ENCODE measurements at places on chromosomes 1 and 21.

DNA sequence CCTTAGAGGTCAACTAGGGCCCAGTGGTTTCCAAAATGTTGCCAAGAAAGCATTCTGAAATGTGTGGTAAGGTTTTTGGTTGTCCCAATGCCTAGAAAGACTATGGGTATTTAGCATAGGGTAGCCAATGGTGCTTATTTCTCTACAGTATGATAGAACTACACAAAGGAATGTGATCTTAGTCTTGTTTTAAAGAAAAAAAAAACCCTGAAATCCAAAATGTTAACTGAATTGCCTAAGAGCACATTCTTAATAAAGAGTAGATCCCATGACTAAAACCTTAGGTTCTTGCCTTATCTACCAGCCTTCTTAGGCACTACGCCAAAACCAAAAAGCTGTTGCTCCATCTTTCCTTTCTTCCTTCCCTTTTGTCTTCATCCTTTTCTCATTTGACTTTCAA lies 428.2 kb downstream of the MRPL39 start:
- DNase-seq = no peak

DNA sequence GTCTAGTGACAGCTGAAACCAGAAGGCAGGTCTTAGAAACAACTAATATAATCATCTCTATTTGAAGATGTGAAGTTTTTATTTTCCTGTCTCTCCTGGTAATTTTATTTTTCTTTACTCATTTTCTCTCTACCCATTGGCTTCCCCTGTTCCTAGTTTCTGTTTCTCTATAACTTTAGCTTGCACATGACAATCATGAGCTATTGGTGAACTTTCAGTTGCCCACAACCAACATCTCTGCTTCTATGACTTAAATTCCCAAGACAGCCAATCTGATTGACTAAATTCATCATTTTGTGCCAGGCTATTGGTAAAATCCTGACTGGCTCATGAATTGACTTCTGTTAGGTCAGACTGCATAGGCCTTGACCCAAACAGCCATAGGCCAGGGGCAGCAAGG lies 13.7 kb upstream of the ACADM start:
- no peak for DNase-seq

GRCh38 chr1:183569141-183569540 lies 21.1 kb downstream of the NCF2 start:
- no peak for DNase-seq

GRCh38 chr1:5164158-5164557 lies 509.7 kb downstream of the AJAP1 start:
- no peak for DNase-seq

GRCh38 chr1:37509181-37509580 lies 5.4 kb downstream of the MEAF6 start:
- DNase-seq = no peak

- no peak for DNase-seq
These were observed 108.2 kb downstream of the DIRAS3 start for GRCh38 chr1:67942274-67942673.
